Mammary epithelial cell (primary cell): ENCODE measurements at places on chromosomes 3 and 15. TPM values are rescaled to one million over a fixed set of nuclear protein-coding genes. Genes with fewer than 3 reads are reported as not detected.

DNA sequence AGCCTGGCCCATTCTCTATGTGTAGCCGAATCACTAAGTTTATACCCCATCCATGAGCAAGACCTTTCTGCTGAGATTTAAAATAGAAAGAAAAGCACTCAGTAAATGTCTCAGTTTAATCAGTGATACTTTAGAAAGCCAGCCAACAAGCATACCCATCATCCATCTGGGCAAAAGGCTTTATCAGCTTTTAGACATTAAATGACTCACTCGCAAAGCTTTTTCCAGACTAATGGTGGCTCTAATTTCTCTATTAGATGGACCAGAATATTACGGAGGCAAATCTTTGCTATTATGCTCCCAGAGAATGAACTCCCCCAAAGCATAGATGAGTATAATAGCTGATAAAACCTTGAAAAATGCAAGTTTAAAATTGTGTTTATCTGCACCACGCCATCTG lies 727.8 kb downstream of the GBE1 start:
- no peak for DNase-seq

GRCh38 chr3:101892648-101893047 lies 43.3 kb downstream of the NFKBIZ start:
- DNase-seq: no peak

DNA sequence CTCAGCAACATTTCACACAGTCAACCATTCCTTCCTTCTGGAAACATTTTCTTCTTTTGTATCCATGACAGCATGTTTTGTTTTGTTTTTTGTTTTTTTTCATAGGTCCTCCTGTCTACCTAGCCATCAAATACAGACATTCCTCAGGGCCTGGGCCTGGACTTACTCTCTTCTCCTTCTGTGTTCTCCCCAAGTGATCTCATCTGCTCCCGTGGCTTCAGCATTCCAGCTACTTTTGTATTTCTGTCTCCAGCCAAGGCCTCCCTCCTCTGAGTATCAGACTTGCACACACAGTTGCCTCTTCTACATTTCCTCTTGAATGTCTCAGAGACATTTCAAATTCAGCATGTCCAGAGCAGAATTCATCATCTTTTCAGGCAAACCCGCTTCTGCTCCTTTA lies 82.4 kb downstream of the HCN4 start:
- DNase-seq: no peak

GRCh38 chr15:77496715-77497109 lies 76.0 kb downstream of the HMG20A start:
- peak; percentile 69 for DNase-seq

GRCh38 chr3:156376199-156376598 lies 178.7 kb downstream of the SSR3 start:
- no peak for DNase-seq

DNA sequence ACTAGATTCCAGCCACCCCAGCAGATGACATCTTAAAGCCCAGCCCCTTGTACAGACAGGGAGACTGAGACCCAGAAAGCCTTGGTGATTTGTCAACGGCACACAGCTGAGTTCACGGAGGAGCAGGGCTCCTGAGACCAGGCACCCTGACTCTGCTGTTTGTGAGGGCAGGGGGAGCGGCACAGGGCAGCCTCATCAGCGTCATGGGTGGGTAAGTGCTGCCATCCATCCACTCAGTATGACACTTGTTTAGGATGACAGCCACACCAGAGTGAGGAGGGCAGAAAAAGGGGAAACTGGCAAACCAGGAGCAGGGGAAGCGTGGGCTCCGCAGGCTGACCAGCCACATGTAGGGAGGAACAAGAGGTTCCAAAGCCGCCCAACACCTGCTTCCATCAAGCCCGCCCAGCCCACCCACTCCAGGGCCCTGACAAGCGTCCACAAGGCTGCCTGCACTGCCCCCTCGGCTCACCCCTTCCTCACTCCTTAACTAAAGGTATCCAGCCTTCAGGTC lies 19.9 kb downstream of the RBPMS2 start:
- DNase-seq: no peak

DNA sequence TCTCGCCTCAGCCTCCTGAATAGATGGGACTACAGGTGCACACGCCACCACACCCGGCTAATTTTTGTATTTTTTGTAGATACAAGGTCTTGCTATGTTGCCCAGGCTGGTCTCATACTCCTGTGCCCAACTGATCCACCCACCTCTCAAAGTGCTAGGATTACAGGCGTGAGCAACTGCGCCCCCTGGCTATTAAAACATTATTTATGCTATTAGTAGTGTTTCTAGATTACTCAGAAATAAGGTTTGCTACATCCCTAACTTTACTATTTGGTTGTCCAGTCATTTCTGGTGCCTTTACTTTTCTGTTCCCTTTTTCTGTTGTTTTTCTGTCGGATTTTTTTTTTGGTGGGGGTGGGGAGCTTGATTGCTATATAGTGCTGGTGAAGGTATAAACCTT lies 393.6 kb upstream of the TPM1 start:
- no peak for DNase-seq

- no peak for DNase-seq
Measured at GRCh38 chr3:39271363-39271914, 8.4 kb downstream of the CX3CR1 start.

DNA sequence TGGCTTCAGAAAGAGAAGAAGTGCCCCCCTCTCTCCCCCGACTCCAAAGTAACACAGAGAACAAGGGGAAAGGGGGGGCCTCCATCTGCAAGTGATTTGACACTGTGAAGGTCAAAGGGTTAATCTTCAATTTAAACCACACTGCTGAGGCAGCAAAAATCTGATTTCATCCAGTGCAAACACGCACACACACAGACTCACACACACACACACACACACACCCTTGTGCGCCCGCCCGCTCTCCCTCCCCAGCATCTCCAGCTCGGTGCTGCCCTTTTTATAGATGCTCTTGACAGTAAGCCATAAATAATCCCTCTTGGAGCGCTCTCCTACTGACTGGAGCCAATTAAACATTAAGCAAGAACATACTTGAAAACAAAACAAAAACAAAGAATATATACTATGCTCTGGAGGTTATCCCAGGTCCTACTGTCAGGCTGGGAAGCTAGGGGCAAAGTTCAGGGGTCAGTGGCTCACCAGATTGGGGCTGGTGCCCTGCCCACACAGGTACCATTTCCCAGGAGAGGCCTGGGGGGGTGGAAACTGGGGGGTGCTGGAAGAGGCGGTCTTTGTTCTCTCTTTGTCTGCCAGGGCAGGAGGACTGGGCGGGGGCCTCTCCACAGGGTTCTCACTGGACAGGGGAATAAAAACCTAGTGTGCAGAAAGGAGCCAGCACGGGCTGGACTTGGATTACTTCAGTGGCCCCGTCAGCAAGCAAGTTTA lies 16.3 kb downstream of the BMF start:
- DNase-seq: no peak

- no peak for DNase-seq
Measured at GRCh38 chr3:157174290-157174648, 14.3 kb upstream of the CCNL1 start.

DNA sequence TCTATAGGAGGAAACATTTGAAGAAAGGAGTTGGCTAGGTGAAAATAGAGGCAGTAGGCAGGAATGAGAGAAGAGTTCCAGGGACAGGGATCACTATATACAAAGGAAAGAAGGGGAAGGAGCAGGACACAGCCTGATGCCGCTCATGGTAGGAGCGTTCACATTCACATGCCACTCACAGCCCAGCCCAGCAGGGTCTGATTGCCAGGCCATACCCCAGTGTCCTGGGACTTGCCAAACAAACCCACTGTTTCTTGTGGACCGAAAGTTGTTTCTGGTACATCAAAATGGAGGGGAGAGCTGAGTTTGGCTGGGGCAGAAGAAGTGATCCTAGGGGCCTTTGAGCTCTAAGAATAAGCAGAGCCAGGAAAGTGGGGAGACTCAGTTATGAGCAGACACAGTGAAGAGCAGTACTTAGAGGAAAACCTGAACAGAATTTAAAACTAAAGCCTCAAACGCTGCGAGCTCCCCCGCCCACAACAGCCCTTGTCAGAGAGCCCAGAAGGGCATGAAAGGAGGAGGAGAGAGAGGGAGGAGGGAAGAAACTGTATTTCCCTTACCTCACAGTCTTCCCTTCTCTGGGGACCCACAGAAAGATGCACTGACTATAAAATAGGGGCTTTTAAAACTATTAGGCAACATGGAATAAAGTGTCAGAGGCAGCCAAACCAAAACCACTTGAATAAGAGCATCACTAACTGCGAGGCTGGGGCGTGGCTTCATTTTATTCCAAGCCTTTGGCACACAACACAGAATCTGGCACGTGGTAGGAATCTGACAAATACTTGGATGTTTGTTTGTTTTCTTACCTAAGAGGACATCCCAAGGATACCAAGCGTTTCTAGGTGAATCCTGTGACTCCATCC lies 129.0 kb downstream of the RPL22L1 start:
- DNase-seq: peak; percentile 73

GRCh38 chr3:40044487-40044886 lies 235.1 kb downstream of the MYRIP start:
- DNase-seq: peak; percentile 97

DNA sequence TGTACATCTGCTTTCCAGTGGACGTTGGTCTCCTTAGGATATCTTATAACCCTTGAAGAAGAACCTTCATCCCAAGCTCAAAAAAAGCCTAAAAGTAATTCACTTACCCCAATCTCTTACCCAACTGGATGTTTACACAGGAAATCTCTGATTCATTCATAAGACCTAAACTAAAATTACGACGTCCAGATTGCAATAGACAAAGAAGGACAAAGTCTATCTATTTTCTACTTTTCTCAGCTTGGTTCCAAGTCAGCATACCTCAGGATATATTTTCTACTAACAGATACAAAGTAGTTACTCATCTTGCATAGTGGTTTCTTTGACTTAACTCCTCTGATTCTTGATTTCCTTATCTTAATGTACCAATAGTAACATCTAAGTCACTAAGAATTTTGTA lies 669.9 kb downstream of the OTOL1 start:
- no peak for DNase-seq

DNA sequence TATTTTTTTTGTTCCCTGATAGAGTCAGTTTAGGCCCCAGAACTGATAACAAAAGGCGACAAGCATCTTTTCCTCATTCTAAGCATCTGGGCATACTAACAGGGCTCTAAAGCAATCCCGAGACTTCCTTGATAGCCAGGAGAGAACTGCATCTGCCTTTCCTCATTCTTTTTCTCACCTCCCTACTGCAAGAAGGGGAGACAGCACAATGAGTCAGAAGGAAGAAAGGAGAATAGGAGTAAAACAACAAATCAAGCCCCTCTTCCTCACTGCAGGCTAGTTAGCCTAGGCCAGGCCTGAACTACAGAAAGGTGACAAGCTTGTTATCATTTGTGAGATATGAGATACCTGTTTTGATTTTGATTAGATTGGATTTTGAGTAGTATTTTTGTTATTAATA lies 97.9 kb downstream of the NAALADL2 start:
- no peak for DNase-seq

DNA sequence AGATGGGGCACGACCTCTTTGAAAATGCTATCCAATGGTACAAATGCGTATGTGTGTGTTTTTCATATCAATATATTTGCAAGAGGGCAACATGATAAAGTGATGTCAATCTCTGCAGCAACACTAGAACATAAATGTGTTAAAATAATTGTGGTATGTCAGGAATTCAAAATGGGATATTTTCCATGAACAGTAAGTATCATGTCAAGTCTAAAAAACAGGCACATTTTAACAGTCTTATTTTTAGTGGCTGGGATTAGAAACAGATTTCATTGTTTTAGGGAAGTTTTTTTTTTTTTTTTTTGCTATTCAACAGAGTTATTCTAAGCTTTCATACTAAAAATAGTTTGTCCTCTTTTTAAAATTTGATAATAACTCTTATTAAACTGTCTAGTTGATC lies 209.8 kb downstream of the GAP43 start:
- no peak for DNase-seq

- DNase-seq: no peak
Measured at GRCh38 chr15:95669146-95669922, 661.2 kb upstream of the NR2F2 start.

DNA sequence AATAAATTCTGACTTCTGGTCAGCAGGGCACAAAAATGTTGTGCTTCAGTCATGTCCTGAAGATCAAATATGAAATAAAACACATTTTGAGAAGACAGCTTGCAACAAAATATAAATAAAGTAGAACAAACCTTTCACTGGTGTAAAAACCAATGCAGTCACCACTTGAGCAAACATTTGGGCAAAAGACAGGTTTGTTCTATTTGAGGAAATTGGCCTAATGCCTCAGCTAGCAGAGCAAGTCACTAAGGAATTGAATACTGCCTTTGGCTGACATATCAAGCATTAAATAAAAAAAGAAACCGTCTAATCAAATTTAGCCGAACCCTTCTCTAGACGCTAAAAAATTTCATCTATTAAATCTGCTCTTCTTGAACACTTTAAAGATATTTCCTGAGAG lies 475.4 kb upstream of the CNTN3 start:
- DNase-seq: no peak

GRCh38 chr3:133855772-133856171 lies 39.9 kb downstream of the RAB6B start:
- DNase-seq: no peak

Gene ERC2
- total RNA-seq: 1.5 TPM

Gene STAC
- 19.3 and 25.4 TPM in 2 replicates for total RNA-seq

Gene HAUS2
- total RNA-seq: 25.3 TPM

Gene CD276
- 50.5 TPM for total RNA-seq

Gene IL5RA
- total RNA-seq: not detected
